ENCODE measurements at places on chromosomes 7 and 10.

GRCh38 chr10:132836832-132837540 is 51.0 kb upstream of the NKX6-2 start:
- DNase-seq = no peak

GRCh38 chr7:156140896-156141295 is 328.6 kb upstream of the SHH start:
- no peak for DNase-seq

GRCh38 chr7:133530682-133531081 is 277.8 kb downstream of the EXOC4 start:
- DNase-seq = no peak

GRCh38 chr7:20201380-20201779 is 15.8 kb downstream of the MACC1 start:
- no peak for DNase-seq

DNA sequence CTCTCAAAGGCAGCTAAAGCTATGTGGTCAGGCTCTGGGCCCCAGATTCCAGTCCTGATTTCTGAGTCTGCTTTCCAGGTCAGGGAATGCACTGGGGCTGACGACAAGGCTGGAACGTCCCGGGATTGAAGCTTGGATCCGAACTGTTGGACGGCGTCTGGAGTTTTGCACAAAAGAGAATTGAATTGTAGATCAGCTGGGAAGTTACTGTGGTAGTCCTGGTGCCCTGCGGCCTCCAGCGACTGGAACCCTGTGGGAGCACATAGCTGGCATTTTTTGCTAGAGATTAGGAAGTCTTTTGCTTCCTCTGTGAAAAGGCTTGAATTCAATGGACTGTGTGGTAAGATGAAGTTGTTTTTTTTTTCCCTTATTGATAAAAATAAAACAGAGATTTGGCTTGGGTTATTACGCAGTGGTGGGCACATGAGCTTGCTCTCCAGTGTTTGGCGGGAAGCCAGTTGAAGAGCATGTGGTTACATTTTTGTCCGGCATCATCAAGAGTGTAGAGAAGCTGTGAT is at the start of gene HK1:
Gene HK1 (plus strand): TSS at position 51 of the 518 bp plus-strand sequence.
- no peak for DNase-seq

DNA sequence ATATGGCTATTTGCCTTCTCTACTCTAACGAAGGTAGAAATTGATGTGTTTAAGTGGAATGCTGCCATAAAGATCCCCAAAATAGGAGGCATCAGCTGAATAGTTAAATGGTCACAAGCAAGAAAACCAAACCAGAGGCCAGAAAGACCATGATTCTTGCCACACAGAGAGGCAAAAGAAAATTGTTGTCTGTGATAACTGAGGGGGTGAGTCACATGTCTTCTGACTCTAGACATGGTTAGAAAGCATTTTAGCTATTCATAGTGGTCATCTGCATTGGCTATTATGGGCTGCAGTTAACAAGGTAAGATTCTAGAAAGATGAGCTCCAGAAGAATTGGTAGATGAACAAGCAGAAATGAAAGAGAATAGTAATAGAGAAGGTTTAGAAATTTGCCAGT is 361.4 kb upstream of the NPSR1 start:
- no peak for DNase-seq

DNA sequence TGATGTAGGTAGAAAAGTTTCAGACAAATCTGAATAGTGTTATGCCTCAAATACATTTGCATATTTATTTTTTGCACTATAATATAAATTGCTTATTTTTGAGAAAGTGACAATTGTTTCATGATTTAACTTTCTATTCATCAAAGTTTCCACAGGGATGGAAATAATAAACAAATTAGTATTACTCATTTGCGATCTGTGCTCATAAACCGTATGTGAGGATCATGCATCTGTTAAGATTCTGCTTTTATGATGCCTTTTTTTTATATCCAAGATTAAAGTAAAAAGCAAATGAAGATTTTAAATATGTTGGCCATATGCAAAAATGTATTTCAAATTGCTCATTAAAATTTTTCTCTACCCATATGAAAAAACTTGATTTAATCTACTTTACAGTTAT is 45.2 kb upstream of the CAV2 start:
- no peak for DNase-seq

DNA sequence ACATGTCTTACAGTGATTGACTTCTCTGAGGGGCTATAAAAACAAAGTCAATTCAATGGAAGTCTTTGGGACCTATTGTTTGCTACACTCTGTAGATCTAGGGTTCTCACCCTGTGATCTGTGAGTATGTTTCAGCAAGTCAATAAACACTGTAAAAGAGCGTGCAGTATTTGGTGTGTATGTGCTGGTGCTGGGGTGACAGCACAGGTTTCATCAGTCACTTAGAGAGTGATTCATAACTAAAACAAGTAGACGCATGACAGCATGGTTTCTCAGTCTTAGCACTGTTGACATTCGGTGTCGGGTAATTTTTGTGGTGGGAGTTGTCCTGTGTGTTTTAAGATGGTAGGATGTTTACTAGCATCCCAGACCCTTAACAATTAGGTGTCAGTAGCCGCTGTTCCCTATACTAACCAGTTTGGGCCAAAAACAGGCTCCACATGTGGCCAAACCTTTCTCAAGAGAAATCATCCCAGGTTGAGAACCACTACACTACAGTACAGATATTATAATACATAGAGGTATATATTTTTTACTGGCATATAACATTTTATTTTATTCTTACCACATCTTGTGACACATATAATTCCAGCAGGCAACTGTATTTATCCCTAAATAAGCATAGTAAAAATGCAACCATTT is 411.8 kb downstream of the ARL4A start:
- no peak for DNase-seq

DNA sequence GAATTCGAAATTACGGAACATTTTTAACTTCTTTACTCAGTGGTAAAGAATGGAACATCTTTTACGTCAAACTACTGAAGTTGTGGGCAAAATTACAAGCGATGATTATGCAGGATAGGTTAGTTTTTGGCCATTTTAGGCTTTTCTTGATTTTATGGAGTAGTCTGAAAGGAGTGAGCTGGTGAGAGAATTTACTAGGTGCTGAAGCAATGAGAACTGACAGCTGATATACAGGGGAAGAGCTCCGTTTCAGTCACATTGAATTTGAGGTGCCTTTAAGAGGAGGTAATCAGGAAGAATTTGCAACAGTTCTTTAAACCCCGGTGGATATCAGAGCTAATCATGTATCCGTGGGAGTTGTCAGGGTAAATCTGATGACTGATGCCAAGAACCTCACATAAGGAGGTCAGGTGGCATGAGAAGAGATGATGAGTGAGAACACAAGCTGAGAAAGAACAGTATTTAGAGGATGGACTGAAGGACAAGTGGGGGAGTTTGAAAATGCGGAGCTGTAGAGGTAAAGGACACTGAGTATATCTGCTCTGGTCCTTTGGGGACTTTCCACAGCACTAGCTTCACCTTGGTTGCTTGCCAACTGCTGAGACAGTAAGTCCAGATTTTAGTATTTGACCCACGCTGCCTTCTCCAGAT is 104.3 kb downstream of the AHR start:
- DNase-seq = no peak

- DNase-seq = no peak
Measured at GRCh38 chr7:100823140-100823525, 4.2 kb downstream of the EPHB4 start.

- no peak for DNase-seq
Measured at GRCh38 chr7:133947458-133948254, 179.5 kb upstream of the LRGUK start.

- DNase-seq = no peak
Measured at GRCh38 chr10:73819513-73820093, 8.2 kb upstream of the NDST2 start.

- DNase-seq = no peak
Measured at GRCh38 chr10:59176241-59177030, at the start of gene PHYHIPL. Gene PHYHIPL, plus strand, starts transcription at chr10:59176643. Its CDS starts 211 bp downstream, at chr10:59176854.

GRCh38 chr10:16854623-16855022 is 37.4 kb upstream of the RSU1 start:
- DNase-seq = no peak

DNA sequence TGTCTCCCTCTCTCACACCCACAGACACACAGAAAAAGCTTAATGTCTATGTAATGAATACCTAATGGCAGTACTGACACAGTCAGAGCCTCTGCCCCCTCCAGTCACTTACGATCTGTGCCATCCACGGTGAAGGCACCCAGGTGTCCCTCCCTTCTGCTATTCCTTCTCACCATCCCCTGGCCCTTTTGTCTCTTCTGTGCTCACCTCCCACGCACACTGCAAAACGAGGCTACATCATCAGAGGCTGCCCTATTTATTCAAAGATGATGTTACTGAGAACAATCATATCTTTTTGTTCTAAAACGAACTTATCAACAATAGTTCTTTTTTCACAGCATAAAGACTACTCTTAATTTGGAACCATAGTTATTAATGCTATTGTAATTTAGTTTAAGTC is 246.9 kb upstream of the MKLN1 start:
- no peak for DNase-seq

- DNase-seq = no peak
Measured at GRCh38 chr10:60534761-60535389, 145.2 kb upstream of the ANK3 start.

- no peak for DNase-seq
Measured at GRCh38 chr10:48309711-48310226, 3.3 kb downstream of the MAPK8 start.

DNA sequence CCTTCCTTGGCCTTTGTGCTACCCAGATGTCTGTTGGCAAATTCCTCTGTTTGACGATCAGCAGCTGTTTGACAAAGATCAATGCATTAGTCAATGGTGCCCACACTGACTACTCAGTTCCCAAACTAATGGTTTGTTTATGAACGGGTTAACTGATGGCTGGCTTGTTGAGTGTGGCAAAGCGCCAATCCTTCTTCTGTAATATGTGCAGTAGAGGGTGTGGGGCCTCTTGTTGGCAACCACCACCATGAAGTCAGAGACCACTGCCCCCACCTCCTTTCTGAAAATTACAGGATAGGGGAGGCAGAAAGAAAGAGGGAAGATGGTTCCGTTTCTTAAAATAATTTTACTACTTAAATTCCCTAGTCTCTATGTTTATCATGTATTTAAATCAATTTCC is 2.6 kb upstream of the PLCE1 start:
- DNase-seq = no peak

DNA sequence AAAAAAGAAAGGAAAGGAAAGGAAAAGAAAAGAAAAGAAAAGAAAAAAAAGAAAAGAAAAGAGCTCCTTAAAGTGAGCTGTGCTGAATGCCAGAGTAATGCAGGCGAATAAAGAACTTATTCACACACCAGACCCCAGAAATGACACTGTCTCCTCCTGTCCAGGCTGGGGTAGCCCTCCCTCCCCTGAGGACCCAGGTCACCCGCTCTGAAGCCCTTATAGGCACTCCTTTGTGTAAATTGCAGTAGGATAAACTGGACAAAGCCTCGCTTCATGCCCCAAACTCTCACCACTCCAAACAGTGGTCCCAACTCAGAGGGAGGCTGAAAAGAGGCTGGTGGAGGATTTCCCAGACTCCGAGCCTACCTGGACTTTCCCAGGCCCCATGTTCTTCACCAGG is 46.3 kb downstream of the PKD1L1 start:
- no peak for DNase-seq

DNA sequence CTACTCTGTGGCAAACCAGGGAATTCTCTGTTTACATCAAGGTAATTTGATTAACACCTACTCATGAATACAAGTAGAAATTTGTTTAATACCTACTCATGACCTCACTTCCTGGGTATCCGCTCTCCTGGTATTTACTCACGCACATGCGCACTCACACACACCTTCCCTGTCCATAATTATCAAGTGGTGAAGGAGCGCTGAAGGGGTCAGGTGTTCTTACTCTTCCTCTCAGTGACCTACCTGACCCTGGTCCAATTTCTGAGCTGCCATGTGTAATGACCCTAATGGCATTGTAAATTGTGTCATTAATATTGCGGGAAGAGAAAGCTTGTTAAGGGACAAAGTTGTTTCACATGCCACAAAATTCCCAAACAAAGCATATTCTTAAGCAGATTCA is 41.3 kb upstream of the TRIL start:
- no peak for DNase-seq

GRCh38 chr10:47054974-47055373 is 143.7 kb downstream of the PTPN20 start:
- no peak for DNase-seq

GRCh38 chr10:24680647-24681524 is 42.8 kb downstream of the ARHGAP21 start:
- DNase-seq = no peak

GRCh38 chr7:34652809-34653208 is 5.2 kb upstream of the NPSR1 start:
- DNase-seq = no peak

DNA sequence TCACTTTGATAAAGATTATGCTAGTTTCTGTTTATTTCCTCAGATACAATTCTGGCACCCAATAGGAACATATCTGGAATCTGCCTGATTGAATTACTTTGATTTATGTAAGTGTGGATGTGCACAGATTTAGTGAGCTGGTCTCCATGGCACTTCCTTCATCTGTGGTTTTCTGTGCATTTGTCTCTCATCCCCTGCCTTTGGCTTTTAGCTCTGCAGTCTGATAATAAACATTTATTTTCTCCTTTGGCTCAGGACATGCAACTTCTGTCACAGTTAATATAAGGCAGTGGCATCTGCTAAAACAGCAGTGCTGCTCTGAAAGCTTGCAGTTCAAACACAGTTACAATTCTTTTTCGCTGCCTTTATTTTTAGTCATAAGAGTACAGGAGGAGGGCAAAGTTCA is 273.7 kb upstream of the CHRM2 start:
- no peak for DNase-seq

DNA sequence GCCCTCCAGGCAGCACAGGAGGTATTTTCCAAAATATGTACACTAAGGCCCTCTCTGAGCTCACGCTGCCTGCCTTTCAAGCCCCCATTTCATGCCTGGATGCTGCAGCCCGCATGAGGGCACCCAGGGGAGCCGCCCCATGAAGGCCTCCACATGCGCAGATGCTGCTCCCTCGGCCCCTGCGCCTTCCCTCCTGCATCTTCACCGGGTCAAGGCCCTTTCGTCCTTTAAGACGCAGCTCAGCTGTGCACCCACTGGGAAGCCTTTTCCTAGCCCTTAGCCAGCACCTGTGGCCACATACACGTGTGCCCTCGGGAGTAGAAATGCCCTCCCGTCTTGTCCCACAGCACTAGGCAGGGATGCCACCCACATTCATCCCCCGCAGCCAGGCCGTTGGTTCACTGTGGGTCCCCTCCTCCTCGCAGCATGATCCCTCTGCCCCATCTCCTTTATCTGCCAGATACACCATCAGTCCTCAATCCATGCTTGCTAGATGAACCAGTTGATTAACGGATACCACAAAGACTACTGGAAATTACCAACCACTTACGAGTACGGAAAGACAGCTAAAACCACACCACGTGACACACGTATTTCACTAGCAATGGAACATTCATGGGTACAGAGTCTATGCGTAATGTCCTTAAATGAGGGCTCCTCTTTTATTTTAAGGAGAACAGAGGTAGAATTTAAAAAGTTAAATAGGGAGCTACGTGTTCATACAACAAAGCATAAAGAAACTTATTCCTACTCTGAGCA is 278.0 kb downstream of the TNS3 start:
- DNase-seq = no peak

DNA sequence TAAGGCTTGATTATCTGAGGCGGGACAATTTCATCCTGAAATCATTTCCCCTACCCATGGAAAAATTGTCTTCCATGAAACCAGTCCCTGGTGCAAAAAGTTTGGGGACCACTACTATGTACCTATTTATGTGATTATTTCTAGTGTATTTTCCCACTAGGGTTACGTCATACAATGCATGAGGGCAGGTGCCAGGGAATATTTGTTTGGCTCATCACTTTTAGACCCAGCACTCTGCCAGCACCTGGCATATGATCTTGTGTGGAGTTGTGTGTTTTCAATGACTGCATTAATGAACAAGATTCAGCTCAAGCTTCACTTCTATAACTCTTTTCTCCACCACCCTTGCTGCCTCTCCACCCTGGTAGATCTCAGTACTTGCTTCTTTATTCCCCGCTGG is 73.3 kb upstream of the TNKS2 start:
- no peak for DNase-seq

All from esophagus squamous epithelium (tissue), 5 donors.